Hematopoietic multipotent progenitor cell treated with erythropoietin and hydrocortisone succinate and interleukin-3 and kit ligand, for 6 days (in vitro differentiated cells): ENCODE measurements at places on chromosomes 2 and 18.

- no peak for DNase-seq
Observed at GRCh38 chr2:179595284-179595683, 266.1 kb downstream of the ZNF385B start.

- no peak for DNase-seq
Observed at GRCh38 chr2:9294764-9295163, 88.2 kb downstream of the ASAP2 start.

GRCh38 chr2:148969659-148970061 lies 68.8 kb upstream of the LYPD6B start:
- DNase-seq = no peak

- DNase-seq = peak; percentile 87
Observed at GRCh38 chr2:101823347-101823791, 125.9 kb downstream of the MAP4K4 start.

DNA sequence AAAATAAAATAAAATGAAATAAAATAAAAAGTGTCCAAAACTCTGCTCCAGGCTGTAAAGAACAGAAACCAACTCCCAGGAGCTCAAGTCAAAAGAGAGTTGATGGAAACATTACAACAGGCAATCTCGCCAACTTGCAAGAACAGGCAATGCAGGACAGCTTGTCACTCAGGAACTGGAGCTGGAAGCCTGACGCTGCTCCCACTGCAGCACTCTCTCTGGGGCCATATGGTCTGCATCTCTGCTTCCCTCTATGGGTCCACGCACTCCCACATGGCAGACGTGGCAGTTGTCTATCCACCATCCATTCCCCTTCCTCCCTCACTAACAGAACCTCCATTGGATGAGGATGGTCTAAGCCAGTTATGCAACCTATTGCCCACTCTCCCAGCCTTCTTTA lies 23.3 kb upstream of the ARPC2 start:
- DNase-seq = no peak

GRCh38 chr2:6787376-6787775 lies 78.3 kb downstream of the CMPK2 start:
- no peak for DNase-seq

DNA sequence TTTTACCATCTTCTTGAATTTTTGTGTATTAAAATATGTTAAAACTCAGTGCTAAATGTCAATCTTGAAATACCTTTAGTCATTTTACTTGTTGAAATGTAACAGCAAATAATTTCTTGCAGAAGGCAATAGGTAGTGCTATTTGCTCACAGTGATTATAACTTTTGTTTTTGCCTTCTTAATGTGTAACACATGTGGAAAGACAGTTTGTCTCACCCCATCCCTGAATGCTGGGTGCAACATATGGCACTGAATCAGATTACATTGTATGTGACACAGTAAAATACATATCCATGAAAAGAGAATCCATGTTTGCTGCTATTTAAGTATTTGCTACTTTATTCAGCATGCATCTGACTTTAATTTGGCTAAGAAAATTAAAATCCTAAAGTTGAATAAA lies 35.3 kb downstream of the FRZB start:
- no peak for DNase-seq

GRCh38 chr18:46917803-46918600 lies 600 bp downstream of the KATNAL2 start:
- DNase-seq = peak; percentile 78

DNA sequence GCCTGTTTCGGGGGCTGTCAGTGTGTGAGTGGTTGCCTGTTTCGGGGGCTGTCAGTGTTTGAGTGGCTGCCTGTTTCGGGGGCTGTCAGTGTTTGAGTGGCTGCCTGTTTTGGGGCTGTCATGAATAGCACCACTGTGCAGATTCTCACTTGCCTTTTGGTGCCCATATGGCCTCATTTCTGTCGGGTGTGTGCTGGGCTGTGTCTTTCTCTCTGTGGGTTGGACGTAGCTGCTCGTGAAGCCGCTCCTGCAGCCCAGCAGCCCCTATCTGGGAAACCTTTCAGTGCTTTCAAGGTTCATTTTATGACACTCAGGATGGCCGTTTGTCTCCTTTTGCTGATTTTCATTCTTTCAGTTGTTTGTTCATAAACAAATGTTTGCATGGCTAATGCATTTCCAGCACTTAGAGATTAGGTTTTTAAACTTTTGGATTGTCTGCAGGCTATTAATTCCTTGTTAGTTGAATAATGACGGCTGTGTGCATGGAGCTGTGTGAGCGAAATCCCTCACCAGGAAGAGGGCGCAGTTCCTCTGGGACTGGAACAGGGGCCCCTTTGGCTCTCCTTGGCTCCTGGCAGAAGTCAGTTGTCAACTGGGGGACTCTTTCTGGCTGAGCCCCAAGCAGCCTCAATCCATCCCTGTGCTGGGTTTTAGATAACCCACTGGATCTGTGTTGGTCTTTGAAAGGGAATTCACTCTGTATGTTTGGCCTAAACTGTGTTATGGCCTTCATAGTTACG lies 10.8 kb downstream of the AGAP1 start:
- DNase-seq = no peak

GRCh38 chr2:167196461-167197252 lies 308.4 kb downstream of the XIRP2 start:
- DNase-seq = peak; percentile 69

GRCh38 chr2:72770879-72771461 lies 54.9 kb downstream of the EXOC6B start:
- DNase-seq = peak; percentile 90

DNA sequence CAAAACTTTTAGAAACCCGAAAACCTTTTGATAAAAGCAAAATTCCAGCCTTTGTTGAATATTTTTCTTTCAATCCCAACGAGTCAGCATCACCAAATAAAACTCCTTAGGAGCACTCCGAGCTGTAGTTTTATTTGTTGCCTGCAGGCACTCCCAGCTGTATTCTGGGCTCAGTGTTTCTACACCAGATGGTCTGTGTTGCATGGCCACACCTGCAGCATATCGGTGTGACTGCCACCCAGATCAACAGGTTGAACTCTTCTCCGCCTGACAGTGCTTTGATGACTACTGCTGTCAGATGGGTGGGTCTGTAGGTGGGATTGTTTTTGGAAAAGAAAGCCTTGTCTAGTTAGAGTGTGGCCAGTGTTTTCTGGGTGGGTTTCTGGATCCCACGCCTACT lies 32.7 kb downstream of the APCDD1 start:
- no peak for DNase-seq

- DNase-seq = no peak
Observed at GRCh38 chr2:42567806-42568400, 529 bp upstream of the MTA3 start.

DNA sequence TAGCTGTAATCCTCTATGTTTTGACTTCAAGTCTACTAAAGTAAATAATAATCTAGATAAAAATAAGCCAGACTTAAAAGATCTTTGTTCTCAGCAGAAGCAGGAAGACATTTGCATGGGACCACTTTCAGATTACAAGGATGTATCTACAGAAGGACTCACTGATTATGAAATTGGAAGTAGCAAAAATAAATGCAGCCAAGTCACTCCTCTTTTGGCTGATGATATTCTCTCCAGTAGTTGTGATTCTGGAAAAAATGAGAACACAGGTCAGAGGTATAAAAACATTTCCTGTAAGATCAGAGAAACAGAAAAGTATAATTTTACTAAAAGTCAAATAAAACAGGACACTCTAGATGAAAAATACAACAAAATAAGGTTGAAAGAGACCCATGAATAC lies 338.4 kb downstream of the ZNF804A start:
- no peak for DNase-seq

DNA sequence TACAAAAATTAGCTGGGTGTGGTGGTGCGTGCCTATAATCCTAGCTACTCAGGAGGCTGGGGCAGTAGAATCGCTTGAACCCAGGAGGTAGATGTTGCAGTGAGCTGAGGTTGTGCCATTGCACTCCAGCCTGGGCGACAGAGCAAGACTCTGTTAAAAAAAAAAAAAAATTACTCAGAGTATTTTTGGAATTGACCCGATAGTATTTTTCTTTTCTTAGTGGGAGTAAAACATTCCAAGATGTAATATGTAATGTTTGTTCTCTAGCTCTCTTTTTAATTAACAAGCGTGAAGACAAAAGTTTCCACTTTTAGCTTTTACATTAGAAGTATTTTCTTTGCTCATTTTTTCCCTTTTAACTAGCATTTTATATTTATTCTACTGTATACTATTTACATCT lies 12.0 kb upstream of the TMEM18 start:
- DNase-seq = no peak

DNA sequence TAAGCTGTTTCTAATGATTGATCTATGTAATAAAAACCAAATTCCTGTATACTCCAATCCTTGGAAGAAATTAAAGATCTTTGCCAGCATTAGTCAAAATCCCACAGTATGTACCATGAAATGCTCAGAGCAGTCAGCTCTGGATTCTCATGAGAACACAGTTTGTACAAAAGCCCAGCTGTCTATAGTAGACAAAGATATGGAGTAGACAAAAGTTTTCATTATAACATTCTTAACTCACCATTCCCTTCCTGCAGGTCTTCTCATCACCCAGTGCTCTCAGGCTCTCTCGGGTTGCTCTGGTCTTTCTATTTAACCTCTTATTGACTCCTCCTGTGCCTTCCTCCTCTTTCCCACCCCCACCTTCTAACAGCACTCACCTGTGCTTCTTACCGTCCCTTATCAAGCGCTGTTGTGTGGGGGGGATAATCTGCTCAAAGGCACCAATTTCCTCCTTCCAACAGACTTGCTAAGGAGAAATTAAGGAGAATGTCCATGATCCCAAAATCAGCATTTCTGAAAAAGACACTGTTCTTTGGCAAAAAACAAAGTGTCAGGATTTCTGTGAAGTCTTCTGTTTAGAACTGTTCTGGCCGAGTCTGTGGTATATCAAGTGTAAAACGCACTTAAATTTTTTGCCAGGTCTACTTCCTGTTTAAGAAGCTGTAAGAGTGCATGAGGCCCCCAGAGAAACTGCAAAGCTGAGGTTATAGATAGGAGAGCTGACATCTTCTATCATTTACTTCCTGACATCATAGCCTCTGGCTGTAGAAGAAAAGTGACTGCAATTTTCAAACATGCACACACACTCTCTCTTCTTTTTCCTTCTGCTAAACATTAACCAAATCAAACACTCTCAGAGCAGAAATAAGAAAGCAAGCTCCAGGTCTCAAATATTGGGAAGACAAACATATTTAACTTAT lies 144.1 kb downstream of the EVA1A start:
- peak; percentile 49 for DNase-seq

DNA sequence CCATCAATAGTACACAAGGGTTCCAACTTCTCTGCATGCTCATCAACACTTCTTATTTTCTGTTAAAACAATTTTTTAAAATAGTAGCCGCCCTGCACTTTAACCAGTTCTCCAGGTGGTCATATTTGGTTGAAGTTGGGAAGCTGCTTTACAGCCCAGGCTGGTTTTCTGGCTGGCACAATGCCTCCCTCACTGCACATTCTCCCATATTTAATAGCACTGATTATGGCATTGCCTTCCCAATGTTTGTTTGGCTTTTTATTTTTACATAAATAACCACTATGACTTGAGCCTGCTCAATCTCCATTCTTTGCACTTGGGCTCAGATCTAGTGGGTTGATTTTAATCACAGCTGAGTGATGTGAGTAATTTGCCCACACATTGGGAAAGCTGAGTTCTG lies 111.9 kb upstream of the MAP4K3 start:
- no peak for DNase-seq

DNA sequence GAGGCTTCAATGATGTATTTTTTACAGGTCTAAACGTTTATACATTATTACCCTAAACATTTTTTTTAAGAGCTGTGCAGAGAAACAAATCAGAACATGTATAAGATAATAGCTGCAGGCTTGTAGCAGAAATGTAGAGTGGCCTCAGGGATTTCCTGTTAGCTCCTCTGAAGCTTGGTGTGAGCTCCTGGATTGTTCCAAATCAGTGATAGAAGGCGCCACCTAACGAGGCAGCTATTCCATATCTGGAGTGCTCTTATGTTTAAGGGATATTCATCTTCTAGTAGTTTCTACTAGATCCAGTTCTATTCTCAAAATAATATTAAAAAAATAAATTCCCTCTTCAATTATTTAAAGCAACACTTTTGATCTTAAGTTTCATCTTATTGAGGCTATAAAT lies 93.1 kb downstream of the LRP1B start:
- DNase-seq = no peak

GRCh38 chr2:139214801-139215200 lies 434.6 kb upstream of the NXPH2 start:
- DNase-seq = no peak

DNA sequence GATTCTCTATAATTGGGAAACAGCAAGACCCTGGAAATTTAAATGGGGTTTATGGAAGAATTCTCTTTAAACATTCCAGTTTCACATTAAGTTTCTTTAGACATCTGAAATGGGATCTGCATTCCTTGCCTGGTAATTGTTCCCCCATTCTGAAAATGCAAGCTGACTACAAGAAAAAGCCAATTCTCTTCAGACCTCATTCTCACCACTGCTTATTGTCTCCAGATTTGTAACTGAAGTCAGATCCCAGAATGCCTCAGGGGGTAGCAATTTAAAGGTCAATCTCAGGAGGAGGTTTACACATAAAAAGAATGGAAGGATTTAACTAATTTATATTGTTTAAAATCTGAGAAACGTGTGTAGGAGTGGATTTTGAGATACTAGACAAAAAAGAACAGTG lies 41.2 kb downstream of the COL3A1 start:
- no peak for DNase-seq

- DNase-seq = no peak
Observed at GRCh38 chr2:185658750-185659149, 79.9 kb upstream of the FSIP2 start.

DNA sequence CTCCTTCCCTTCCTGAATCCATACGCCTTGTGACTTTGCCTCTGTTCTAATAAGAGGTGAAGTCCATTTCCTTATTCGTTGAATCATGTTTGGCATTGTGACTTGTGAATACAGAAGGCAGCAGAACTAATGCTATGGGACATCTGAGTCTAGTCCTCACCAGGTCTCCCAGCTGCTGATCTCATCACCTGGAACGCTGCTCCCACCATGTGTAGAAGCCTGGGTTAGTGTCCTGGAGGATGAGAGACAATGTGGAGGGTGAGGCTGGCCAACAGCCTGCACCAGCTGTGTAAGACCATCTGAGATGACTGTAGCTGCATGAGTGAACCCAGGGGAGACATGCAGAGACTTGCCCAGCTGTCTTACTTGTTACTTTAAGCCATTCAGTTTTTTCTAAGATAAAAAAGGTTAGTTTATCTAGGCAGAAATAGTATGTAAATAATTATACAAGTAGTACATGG lies 3.5 kb upstream of the HAAO start:
- no peak for DNase-seq

DNA sequence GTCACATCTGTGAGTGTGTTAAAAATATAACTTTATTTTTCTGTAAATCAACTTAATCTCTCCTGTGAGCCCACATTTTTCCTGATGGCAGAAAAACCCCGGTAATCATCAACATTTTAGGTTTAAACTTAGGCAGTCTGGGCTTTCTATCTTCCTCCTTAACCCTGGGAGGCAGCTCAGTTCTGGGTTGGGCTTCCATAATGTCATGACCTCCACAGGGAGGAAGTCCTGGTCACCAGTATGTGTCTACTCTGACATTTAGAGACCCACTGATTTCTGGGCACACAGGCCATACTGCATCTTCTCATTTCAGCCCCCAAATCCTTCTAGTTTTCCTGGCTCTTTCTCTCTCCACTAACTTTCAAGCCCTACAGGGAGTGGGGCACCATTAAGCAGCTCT lies 181.2 kb downstream of the DYSF start:
- no peak for DNase-seq
